ENCODE measurements at places on chromosomes 1 and 21.

DNA sequence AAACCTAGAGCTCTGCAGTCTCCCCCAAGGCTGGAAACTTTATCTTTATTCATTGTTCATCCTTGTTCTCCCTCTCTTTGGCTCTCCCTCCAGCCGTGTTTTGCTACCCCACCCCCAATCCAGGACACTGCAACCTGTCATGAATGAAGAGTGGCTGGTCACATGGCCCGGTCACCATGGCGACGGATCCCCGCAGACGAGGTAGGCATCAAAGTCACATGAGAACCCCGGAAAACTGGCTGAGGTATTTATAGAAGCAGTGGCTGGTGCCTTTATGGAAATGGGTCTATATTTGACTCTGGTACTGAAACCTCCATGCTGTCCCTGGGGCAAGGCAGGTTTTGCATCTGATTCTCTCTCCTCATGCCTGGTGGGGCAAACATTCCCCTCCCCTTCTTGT lies 13.4 kb upstream of the SLC6A17 start:
- DNase-seq, result no peak

DNA sequence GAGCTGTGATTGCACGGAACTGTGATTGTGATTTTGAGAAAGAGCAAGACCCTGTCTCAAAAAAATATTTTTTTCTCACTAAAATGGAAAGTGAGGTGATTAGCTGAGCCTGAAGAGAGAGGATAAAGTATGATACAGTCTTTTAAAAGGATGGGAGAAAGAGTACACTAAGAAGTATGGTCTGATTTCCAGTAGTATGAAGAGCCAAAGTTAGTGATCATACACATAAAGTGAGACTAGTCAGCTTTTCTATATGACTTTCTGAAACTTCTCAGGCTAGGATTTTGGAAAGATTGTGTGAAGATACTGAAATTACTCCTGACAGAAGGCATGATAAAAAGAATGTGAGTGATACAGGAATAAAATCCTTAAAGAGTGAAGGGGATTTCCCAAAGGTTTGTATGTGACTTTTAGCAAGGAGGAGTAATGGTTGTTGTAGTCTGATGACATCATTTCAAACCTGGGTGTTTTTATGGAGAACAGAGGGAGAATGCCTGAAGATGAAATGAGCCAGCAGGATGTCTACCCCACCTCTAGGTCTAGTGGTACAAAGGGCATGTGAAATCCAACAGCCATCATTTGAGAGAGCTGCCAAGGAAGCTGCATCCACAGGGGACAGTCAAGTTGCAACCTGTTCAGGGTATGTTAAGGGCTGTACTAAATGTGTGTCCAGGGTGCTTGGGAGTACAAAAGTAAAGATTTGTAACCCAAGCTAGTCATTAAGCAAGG lies 157.7 kb downstream of the PIK3R3 start:
- DNase-seq, result no peak

- DNase-seq, result no peak
Measured at GRCh38 chr1:109181085-109181806, 32.5 kb upstream of the SARS1 start.

GRCh38 chr1:199612976-199613774 lies 414.3 kb upstream of the NR5A2 start:
- no peak for DNase-seq

- no peak for DNase-seq
Measured at GRCh38 chr1:236100799-236101198, 35.9 kb upstream of the NID1 start.
